Stomach (tissue), 19 donors: ENCODE measurements at places on chromosomes 1 and 21. TPM values are rescaled to one million over a fixed set of nuclear protein-coding genes. Genes with fewer than 3 reads are reported as not detected.

OR2T2 gene
- polyA plus RNA-seq, result not detected

IL10RB gene
- polyA plus RNA-seq, result 18.8 TPM

DNA sequence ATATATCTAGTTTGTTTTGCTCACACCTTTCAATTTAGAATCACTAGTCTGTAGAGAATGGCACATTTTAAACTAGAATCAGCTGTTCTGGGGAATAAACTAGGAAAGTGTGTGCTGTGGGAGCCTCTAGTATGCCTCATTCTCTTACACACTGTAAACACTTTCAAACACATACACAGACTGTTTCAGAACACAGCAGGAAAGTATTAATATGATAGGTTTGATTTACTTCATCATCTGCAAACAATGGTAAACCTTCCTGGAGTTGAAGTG, 67.1 kb upstream of the ABCG1 start:
- DNase-seq, result peak; percentile 12

SPATA6 gene
- polyA plus RNA-seq, result 3.2 TPM

HCRTR1 gene
- polyA plus RNA-seq, result not detected

DNA sequence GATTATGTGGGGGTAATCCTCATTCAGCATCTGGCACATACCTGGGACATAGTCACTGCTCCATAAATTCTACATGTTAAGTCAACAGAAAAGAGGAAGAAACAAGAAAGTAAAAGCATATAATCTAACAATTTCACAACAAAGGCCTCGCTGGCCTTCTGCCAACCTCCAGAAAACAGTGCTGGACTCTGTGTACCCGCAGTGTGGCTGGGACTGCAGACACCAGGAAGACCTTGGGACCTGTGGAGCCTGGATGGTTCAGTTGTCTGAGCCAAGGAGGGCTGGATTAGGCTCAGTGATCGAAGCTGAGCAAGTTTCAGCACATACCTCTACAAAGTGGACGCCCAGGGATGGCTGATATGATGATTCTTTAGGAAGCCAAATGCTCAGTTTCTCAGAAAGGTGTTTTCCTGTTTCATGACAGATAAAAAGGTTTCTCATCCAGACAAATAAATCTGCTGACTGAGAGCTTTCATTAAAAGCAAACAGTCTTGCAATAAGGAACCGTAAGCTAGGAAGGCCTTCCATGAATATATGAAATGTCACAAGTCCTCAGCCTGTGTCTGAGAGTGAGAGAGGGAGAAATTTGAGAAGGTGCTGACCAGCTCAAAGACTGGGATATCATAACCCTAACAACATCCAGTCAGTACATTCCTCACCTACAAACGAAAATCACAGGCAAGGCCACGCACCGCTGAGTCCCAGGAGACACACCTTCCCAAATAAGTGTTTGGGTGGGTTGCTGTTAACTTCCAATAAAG, 48.4 kb downstream of the CAPZB start:
- DNase-seq, result peak; percentile 83

- no peak for DNase-seq
These were observed 4.0 kb downstream of the ENO1 start for GRCh38 chr1:8874230-8875201.

GRCh38 chr1:11661103-11661502, 2.9 kb upstream of the FBXO6 start:
- DNase-seq, result no peak

GRCh38 chr1:226199971-226200370, 13.4 kb upstream of the ACBD3 start:
- DNase-seq, result no peak

BGLAP gene
- 1.5 TPM for polyA plus RNA-seq

- no peak for DNase-seq
These were observed 12.4 kb upstream of the PRPF38B start for GRCh38 chr1:108679586-108680213.

GRCh38 chr1:219045246-219045645, 128.4 kb upstream of the LYPLAL1 start:
- no peak for DNase-seq

GRCh38 chr1:226814751-226815537, 55.5 kb upstream of the PSEN2 start:
- DNase-seq, result peak; percentile 83
